ENCODE measurements at places on chromosomes 2 and 18. TPM values are rescaled to one million over a fixed set of nuclear protein-coding genes. Genes with fewer than 3 reads are reported as not detected.

GRCh38 chr18:50853863-50854271 lies 25.1 kb upstream of the ME2 start:
- no peak for DNase-seq

- DNase-seq: no peak
These were observed 106.8 kb downstream of the WDSUB1 start for GRCh38 chr2:159179696-159180095.

DNA sequence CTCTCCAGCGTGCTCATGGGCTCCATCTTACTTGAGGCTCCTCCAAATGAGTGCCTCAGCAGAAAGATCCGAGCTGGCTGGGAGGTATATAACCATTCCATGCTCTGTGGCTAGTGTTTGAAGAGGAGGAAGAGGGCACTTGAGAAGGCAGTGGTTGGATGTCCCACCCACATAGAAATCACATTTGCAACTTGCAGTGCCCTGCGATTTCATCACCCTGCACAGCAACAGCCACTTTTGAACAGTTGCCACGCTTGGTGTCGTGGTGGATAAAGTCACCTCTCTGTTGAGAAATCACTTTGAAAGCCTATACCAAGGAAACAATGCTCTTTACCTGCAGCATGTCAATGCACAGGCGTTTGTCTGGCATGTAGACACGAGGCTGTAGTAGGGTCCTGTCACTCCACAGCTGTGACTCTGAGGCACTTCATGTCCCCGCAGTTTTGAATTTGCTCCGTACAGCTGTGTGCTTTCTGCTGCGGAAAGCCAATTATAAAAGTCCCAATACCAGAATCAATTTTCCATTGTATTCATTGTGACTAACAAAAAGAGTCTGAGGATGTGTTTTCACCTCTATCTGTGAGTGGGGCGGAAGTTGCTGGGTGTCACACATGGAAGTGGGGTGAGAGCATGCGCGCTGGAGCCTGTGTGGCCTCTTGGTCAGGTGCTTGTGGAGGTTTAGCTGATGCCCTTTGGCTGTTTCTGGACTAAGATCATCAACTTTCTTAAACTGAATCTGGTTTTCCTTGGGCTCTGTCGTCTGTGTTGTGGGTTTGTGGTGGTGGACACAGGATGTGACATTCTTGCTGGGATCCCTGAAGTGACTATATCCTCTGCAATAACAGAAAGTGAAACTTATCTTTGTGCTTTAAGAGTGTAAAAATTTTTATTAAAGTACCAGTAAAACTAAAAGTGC lies 2.8 kb downstream of the CNDP2 start:
- DNase-seq: peak; percentile 87

GRCh38 chr18:77043541-77044280 lies 88.9 kb downstream of the MBP start:
- peak; percentile 62 for DNase-seq

- DNase-seq: no peak
These were observed 341.0 kb downstream of the MEIS1 start for GRCh38 chr2:66775730-66776422.

Gene STEAP3
- 9.3 TPM for total RNA-seq

Gene CNDP1
- 0.19 TPM for total RNA-seq

Gene LBX2
- total RNA-seq: not detected
